Thoracic aorta (tissue), 2 donors: ENCODE measurements at places on chromosomes 1 and 21. TPM values are rescaled to one million over a fixed set of nuclear protein-coding genes. Genes with fewer than 3 reads are reported as not detected.

Gene DIO1
- not detected for total RNA-seq

DNA sequence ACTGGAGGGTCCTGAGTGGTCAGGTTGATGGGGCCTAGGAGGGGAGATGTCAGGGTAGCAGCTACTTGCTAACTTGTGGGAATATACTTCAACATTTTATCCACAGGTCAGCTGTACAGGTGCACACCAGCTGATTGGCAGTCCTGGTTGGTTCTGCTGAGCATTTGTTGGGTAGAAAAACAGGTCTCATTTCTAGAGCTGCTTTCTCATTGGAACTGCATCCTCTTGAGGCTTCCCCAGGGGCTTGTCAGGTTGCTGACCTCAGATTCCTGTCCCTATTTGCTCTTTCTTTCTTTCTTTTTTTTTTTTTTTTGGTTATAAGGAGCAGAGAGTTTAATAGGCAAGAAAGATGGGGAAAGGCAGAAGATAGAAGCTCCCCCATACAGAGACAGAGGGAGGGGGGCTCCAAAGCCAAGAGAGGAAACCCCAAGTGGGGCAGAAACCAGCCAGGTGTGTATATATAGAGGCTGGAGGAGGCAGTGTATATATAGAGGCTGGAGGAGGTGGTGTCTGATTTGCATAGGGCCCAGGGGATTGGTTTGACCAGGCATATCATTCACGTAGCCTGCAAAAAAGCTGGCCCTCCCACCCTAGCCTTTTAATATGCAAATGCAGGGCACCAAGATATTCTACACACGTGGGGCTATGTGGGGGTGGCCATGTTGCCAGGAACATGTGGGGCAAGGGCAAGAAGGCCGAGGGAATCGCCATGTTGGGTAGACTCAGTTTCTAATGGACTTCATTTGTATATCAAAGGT is 57.3 kb upstream of the STUM start:
- no peak for DNase-seq

Gene RGS4
- total RNA-seq = 32.6 TPM

DNA sequence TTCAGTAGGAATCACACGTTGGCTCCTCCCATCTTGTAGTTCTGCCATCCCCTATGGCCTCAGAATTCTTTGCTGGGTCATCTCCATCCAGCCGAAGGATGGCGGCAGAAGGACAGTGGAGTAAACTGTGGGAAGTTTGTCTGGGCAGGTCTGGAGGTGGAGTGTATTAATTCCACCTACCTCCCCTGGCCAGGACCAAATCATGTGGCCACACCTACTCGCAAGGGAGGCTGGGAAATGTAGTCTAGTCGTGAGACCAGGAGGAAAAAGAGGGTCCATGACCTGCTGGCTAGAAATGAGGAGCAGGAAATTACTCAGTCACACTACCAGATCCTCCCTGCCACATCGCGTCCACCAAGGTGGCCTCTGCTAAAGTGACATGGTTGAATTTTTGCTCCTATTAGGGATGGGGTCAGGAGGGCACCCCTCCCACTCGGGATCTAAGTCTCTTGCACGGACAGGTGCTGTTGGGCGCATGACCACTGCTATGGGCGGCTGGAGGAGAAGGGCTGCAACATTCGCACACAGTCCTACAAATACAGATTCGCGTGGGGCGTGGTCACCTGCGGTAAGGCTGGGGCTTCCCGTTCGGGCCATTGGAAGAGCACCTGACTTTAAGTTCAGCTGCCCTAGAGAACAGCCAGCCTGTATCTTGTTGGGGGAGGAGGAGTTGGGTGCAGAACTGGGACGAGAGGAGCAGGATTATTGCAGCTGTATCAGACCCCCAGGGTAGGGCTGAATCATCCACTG is 19.5 kb downstream of the PLA2G5 start:
- no peak for DNase-seq

GRCh38 chr1:227947386-227947675 is 401 bp downstream of the WNT9A start:
- DNase-seq = no peak

DNA sequence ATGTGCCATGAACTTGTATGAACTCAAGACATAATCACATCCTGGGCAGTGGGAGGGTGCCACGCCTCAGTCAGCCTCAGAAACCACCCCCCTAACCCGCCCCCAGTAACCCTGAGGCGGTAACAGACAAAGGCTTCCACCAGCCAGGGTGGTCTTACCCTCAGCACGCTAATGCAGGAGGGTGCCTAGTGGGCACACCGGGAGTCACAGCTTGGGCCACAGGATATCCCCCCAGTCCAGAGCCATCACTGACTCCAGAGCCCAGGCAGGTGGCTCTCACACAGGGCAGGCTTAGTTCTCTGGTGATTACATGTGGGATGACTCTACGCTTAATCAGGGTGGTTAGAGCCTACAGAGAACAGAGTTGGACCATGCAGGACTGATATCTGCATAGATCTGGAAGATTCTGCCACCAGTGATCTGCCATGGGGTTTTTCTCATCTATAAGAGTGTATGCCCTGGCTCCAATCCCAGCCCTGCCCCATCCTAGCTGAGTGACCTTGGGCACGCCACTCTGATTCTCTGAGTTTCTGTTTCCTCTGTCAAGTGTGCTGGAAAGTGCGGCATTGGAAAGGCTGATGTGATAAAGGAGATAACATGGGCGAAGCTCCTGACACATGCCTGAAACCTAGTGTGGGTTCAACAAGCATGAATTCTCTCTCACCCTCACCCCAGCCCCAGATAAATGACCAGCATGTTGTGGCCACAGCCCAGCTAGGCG is 27.3 kb downstream of the OPTC start:
- no peak for DNase-seq

- DNase-seq = no peak
These were observed at the start of gene KRTAP12-2 for GRCh38 chr21:44666401-44667320. Gene KRTAP12-2 (minus strand): TSS chr21:44666927. CDS start chr21:44666886, 41 bp downstream.
